ENCODE measurements at places on chromosomes 7 and 10.
A peak's percentile ranks its signal among the peaks of the same experiment; 100 is the strongest.

GRCh38 chr10:31949266-31949665 lies 20.6 kb upstream of the ARHGAP12 start:
- DNase-seq = no peak
- no peaks in the 10 kb centered on the region for H3K27me3 ChIP-seq
- no peak overlapping the region for H3K4me3 ChIP-seq
- H3K27ac ChIP-seq = no peak overlapping the region

- no peaks in the 10 kb centered on the region for H3K4me1 ChIP-seq
- no peak overlapping the region for H3K27ac ChIP-seq
- H3K36me3 ChIP-seq = no peaks in the 10 kb centered on the region
These were observed 36.5 kb downstream of the KMT2C start for GRCh38 chr7:152399344-152399743.

GRCh38 chr10:97499561-97500296 lies 1.0 kb downstream of the UBTD1 start:
- no peaks in the 10 kb centered on the region for H3K36me3 ChIP-seq
- DNase-seq = no peak
- peak overlapping the region; percentile 98 for H3K4me3 ChIP-seq
- peak overlapping the region; percentile 99 for H3K27ac ChIP-seq
- no peaks in the 10 kb centered on the region for H3K27me3 ChIP-seq
- H3K4me1 ChIP-seq = peaks cover 21% of the 10 kb centered on the region

GRCh38 chr10:60299961-60300883 lies 89.5 kb downstream of the ANK3 start:
- H3K27me3 ChIP-seq = no peaks in the 10 kb centered on the region
- H3K36me3 ChIP-seq = no peaks in the 10 kb centered on the region
- peak overlapping the region; percentile 37 for H3K27ac ChIP-seq
- no peak for DNase-seq
- no peaks in the 10 kb centered on the region for H3K4me1 ChIP-seq
- no peak overlapping the region for H3K4me3 ChIP-seq

DNA sequence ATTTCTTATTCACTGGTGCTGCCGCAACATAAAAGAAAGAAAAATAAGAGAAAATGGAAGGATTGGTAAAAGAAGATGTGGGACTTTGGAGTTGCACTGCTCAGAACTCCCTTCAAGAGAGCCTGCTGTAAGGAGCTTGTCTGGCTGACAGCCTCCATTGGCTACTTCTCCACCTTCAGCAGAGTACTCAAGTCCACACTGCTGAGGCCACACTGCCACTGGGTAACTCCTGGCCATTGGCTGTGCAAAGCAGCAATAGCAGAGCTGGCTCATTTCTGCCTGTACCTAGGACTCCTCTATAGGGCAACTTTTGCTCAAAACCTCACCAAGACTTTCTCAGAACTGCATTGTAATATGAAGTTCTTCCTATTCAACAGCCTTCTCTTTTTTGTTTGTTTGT lies 38.7 kb upstream of the PCLO start:
- no peak overlapping the region for H3K4me3 ChIP-seq
- H3K36me3 ChIP-seq = no peaks in the 10 kb centered on the region

- no peak overlapping the region for H3K4me3 ChIP-seq
- no peaks in the 10 kb centered on the region for H3K27me3 ChIP-seq
- H3K27ac ChIP-seq = no peak overlapping the region
- H3K4me1 ChIP-seq = no peaks in the 10 kb centered on the region
- no peak for DNase-seq
These were observed 23.9 kb downstream of the ST7 start for GRCh38 chr7:116977172-116977571.

GRCh38 chr10:110973400-110973799 lies 54.0 kb downstream of the SHOC2 start:
- no peaks in the 10 kb centered on the region for H3K36me3 ChIP-seq
- H3K27ac ChIP-seq = no peak overlapping the region
- no peak for DNase-seq
- no peaks in the 10 kb centered on the region for H3K4me1 ChIP-seq
- H3K4me3 ChIP-seq = no peak overlapping the region

GRCh38 chr7:37395618-37396259 lies 52.9 kb downstream of the ELMO1 start:
- H3K36me3 ChIP-seq = no peaks in the 10 kb centered on the region
- peaks cover 20% of the 10 kb centered on the region for H3K4me1 ChIP-seq
- no peaks in the 10 kb centered on the region for H3K27me3 ChIP-seq
- no peak for DNase-seq
- H3K27ac ChIP-seq = no peak overlapping the region
- no peak overlapping the region for H3K4me3 ChIP-seq

- H3K36me3 ChIP-seq = no peaks in the 10 kb centered on the region
- H3K27me3 ChIP-seq = no peaks in the 10 kb centered on the region
- H3K27ac ChIP-seq = peak overlapping the region; percentile 11
- peaks cover 7% of the 10 kb centered on the region for H3K4me1 ChIP-seq
These were observed 44.4 kb downstream of the CTTNBP2 start for GRCh38 chr7:117828825-117829224.

- no peak overlapping the region for H3K27ac ChIP-seq
- H3K36me3 ChIP-seq = no peaks in the 10 kb centered on the region
These were observed 274.0 kb downstream of the CSTF2T start for GRCh38 chr10:51425431-51425830.

DNA sequence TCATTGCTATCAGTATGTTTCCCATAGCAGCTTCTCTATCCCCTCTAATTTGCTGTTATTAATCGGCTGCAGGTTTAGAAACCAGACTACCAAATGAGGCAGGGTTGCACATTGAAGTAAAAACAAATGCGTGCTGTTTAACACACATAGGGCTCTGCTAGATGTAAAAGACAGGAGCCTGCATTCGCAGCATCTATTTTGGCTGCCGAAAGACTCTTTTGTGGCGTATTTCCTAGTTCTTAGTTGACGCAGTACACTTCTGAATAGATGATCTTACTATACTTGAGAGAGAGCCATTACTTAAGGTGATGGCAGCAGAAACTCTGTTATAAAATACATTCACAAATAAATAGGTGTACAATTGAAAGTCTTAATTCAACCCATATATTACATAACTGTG lies 21.4 kb downstream of the SGCE start:
- no peak overlapping the region for H3K4me3 ChIP-seq
- no peaks in the 10 kb centered on the region for H3K36me3 ChIP-seq
- H3K4me1 ChIP-seq = no peaks in the 10 kb centered on the region
- no peak for DNase-seq
- H3K27ac ChIP-seq = no peak overlapping the region

DNA sequence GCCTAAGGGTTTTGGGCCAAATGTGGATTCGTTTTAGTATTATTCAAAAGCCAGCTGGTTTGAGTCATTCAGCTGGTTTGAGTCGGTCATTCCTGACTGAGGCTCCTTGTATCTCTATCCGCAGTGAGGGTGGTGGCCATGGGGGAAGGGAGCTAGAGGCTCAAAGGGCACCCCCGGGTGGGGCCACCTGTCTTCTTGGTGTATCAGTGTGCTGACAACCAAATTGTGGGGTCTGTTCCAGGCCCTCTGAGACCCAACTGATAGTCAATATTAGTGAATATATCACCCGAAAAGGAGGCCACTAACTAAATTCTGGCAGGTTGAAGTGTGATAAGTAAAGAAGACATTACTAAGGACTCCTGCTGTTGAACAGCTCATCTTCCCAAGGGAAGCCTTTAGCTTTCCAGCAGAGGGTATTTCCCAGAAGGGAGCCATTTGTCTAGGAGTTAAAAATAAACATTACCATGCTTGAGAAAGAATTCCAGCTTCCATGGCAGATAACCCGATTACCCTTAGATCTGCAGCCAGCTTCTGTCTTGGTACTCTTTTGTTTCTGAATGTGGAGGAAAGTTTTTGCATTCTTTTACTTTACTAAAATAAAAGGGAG lies 29.9 kb upstream of the DDX50 start:
- H3K27ac ChIP-seq = peak overlapping the region; percentile 77
- no peak for DNase-seq
- no peak overlapping the region for H3K4me3 ChIP-seq
- H3K4me1 ChIP-seq = peaks cover 35% of the 10 kb centered on the region
- no peaks in the 10 kb centered on the region for H3K36me3 ChIP-seq
- H3K27me3 ChIP-seq = no peaks in the 10 kb centered on the region

DNA sequence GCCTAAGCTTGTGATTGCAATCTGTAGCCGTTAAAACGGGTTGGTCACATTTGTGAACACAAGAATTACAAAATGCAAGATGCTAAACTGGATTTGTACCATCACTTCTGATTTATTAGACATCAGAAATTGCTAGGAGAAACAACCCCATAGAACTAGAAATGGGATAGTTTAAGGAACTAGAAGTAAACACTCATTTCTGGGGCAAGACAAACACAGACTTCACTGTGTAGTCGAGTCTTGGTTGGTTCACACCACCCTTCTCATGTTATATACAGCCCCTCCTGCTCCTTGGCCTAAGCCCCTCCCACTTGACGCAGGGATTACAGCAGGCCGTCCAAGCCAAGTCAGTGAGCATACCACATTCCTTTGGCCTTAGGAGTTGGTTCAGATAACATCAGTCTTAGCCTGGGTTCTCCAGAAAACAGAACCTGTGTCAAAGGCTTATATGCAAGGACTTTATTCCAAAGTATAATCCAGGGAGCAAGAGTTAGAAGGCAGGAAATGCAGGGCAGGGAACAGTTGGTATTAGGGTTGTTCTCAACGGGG lies 2.0 kb upstream of the NRAP start:
- DNase-seq = no peak
- no peaks in the 10 kb centered on the region for H3K4me1 ChIP-seq
- no peaks in the 10 kb centered on the region for H3K27me3 ChIP-seq
- no peaks in the 10 kb centered on the region for H3K36me3 ChIP-seq
- H3K4me3 ChIP-seq = no peak overlapping the region

DNA sequence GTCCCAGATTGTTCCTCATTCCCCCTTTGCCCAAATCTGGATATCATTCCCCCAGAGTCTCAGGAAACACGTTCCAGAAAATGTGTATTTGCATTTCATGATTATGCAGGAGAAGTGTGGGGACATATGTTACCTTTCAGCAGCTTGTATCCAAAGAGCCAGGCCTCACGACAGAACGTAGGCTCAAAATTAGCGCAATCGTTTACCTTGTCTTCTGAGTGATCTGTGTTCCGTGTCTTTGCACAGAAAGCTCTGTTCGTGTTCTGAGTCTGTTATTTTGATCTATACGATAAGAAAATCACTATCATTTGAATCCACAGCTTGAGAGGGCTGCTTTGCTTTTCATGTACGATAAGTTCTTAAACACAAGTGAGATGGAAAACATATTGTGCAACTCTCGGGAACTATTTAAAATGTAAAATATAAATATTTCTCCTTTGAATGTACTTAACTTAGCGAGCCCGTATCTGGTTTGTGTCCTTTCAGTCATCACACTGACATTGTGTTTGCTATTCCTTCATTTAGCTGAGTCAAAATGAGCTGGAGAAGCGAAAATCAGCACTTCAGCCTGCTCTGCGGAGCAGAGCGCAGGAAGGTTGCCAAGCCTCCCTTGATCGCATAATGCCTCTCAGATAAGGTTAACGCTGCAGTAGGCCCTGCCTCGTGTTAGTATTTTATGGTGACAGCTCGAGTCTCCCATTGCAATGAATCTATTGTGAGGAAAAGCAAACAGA lies 80.2 kb upstream of the CACNB2 start:
- H3K27me3 ChIP-seq = no peaks in the 10 kb centered on the region
- no peaks in the 10 kb centered on the region for H3K36me3 ChIP-seq
- peak overlapping the region; percentile 22 for H3K27ac ChIP-seq
- no peaks in the 10 kb centered on the region for H3K4me1 ChIP-seq

DNA sequence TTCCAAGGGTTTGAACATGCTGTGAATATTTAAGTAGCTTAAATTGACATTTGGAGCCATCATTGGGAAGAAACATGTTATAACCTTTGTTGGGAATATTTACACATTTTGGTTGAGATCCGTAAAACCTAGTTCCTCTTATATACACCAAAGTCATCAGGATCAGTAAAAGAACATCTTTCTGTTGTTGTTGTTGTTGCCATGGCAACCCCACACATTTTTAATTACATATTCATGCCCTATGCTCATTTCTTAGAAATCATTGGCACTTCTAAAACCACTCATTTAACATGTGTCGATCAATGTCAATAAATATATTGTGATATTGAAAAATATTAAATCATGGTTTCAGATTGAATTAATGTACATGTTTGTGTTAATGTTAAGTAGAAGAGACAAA lies 122.6 kb downstream of the POU6F2 start:
- no peaks in the 10 kb centered on the region for H3K4me1 ChIP-seq
- H3K4me3 ChIP-seq = no peak overlapping the region
- no peak overlapping the region for H3K27ac ChIP-seq

GRCh38 chr10:48720611-48721010 lies 35.9 kb downstream of the WDFY4 start:
- H3K27ac ChIP-seq = no peak overlapping the region
- H3K4me3 ChIP-seq = no peak overlapping the region
- no peak for DNase-seq
- no peaks in the 10 kb centered on the region for H3K36me3 ChIP-seq
- peaks cover 3% of the 10 kb centered on the region for H3K4me1 ChIP-seq
- H3K27me3 ChIP-seq = no peaks in the 10 kb centered on the region

DNA sequence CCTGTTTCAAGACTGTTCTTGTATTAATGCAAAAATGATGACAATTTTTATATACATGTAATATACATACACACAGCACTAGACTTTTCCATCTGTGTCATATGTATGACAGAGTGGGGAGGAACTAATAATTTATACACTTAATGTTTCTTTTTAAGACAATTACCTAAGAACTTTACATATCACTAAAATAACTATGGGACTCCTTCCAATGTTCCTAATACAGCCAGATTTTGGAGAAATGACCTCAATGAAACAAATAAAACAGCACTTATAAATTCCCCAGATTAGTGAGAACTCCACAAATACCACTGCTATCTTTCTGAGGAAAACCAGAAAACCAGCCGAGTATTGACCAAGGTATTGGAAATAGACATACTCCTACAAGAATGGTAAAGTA lies 199.4 kb downstream of the ELMO1 start:
- H3K4me3 ChIP-seq = no peak overlapping the region
- no peaks in the 10 kb centered on the region for H3K36me3 ChIP-seq
- no peak for DNase-seq
- no peak overlapping the region for H3K27ac ChIP-seq
- H3K27me3 ChIP-seq = no peaks in the 10 kb centered on the region

DNA sequence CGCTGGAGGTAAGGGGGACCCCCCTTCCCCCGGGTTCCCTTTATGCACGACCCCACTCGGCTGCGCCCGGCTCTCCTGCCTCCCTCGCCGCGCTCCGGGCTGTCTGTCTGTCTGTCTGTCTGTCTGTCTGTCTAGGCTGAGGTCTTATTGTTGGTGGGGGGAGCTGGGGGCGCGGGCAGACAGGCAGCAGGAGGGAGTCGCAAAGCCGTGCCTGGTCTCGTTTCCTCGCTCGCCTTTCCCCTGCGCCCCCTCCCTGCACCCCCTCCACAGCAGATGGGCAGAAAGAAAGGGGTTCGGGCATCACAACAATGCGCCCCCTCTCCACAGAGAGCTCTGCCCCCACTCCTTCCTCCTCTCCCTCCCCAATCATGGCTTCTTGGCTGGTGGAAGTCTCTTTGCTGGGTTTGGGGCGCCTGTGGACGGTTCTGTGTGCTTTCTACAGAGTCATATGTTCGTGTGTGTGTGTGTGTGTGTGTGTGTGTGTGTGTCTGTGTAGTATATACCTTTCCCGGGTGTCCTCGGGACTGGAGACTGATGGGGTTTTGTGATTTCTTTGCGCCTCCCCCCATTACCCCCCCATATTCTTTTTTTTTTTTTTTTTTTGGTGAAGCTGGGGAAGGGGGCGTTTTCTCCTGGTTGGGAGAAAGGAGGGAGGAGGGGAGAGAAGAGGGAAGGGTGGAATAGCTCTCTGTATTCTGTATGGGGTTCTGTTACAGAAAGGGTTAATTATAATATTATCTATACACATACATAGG lies 1.9 kb downstream of the AUTS2 start:
- peaks cover 29% of the 10 kb centered on the region for H3K4me1 ChIP-seq
- no peak for DNase-seq
- H3K36me3 ChIP-seq = no peaks in the 10 kb centered on the region
- H3K27me3 ChIP-seq = no peaks in the 10 kb centered on the region

GRCh38 chr10:75434291-75434690 lies 2.9 kb downstream of the LRMDA start:
- no peak for DNase-seq
- H3K4me3 ChIP-seq = no peak overlapping the region
- no peak overlapping the region for H3K27ac ChIP-seq
- no peaks in the 10 kb centered on the region for H3K36me3 ChIP-seq
- H3K4me1 ChIP-seq = peaks cover 24% of the 10 kb centered on the region

Measured in esophagus squamous epithelium (tissue), 5 donors.